Keratinocyte (primary cell): ENCODE measurements at places on chromosomes 3 and 15.

- DNase-seq = no peak
Measured at GRCh38 chr3:133853063-133853924, 42.4 kb downstream of the RAB6B start.

DNA sequence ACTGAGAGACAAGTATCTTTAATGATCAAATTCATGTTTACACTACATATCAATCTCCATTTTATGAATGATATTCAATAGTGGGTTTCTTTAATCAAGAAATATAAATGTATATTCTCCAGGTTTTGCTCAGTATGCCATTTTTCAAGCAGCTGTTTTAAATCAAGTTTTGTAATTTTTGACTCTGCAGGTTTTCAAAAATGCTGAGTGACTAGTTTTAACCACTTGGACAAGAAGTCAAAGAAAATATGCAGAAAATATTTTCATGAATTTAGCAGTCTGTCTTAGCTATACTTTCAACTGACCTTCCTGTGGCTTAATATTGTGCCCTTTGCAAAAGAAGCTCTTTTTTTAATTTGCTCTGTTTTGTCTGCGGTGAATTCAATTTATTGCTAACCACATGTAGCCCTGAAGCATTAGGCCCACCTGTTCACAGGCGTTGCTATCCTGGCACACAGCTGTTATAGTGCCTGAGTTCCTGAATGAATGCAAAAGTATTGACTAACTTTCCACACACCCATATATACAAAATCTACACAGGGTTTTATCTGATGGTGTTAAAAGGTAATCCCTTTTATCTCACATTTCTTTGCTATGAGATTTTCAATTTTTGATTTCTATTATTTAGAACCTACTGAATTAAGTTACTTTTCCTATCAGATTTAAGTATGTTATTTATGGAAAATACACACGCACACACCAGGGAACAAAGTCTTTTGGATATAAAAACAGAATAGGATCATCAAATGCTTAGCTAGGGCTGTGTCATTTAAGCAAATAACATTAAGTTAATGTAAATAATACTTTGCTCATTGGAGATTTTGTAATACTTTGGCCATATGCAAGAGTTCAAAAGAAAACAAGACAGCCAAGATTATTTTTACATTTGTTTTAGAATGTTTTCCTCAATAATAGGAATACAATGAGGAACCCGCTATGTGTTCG lies 1166.1 kb upstream of the GBE1 start:
- no peak for DNase-seq

DNA sequence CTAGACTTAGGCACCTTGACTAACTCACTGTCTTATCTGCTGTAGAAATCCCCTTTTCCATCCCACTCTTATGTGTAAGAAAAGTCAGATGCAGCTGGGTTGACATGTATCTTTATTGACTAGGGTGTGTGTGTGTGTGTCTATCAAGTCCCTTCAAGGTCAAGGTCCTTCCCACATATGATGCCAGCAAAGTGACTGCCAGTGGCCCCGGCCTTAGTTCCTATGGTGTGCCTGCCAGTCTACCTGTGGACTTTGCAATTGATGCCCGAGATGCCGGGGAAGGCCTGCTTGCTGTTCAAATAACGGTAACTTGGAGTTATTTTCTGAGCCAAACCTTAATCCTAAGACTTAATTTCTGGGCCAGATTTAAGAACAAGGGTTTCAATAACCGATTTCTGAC lies 76.3 kb downstream of the DNASE1L3 start:
- no peak for DNase-seq

DNA sequence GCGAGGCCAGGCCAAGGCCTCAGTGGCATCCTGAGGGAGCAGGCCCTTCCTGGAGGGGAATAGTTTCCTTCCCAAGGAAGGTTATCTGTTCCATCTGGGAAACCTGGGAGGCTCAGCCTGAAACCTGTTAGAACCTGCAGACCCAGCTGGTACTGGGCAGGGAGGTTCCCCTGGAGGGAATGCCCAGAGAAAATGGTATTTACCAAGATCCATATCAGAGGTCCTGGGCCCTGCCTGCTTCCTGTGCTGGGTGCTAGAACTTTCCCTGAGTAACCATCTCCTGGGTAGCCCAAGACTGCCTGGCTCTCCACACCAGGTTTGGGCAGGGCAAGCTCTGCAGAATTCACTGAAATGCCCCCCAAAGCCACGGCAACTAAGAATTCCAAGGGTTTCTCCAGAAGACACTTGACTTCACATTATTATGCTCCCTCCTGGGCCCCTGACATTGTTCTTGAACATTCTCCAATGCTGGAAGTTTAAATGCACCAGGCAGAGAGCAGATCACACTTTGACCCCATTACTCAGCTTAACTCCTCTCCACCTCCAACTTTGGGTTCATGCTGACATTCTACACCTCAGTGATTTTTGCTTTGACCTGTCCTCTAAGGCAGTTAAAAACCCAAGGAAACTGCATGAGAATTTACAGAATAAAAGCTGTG lies 2.0 kb downstream of the CA12 start:
- no peak for DNase-seq

- DNase-seq = no peak
Measured at GRCh38 chr15:61612111-61612510, 383.0 kb upstream of the RORA start.

DNA sequence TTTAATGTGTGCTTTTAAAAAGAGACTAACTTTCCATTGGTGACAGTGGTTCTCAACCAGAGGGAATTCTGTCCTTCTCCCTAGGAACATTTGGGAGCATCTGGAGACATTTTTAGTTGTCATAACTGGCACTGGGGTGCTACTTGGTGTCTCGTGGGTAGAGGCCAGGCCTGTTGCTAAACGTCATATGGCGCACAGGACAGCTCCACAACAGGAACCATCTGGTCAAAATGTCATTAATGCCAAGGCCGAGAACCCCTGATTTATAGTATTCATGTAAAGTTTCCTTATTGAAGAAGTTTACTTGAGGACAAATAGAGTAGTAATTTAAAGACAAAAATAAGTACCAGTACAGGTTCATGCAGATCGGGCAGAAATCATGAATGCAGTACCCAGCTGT lies 164.2 kb downstream of the FEZF2 start:
- DNase-seq = no peak

- DNase-seq = no peak
Measured at GRCh38 chr15:42141246-42141645, 15.2 kb downstream of the PLA2G4F start.
